Anterior cingulate cortex (tissue), 58 donors: ENCODE measurements at places on chromosomes 6 and 20.

DNA sequence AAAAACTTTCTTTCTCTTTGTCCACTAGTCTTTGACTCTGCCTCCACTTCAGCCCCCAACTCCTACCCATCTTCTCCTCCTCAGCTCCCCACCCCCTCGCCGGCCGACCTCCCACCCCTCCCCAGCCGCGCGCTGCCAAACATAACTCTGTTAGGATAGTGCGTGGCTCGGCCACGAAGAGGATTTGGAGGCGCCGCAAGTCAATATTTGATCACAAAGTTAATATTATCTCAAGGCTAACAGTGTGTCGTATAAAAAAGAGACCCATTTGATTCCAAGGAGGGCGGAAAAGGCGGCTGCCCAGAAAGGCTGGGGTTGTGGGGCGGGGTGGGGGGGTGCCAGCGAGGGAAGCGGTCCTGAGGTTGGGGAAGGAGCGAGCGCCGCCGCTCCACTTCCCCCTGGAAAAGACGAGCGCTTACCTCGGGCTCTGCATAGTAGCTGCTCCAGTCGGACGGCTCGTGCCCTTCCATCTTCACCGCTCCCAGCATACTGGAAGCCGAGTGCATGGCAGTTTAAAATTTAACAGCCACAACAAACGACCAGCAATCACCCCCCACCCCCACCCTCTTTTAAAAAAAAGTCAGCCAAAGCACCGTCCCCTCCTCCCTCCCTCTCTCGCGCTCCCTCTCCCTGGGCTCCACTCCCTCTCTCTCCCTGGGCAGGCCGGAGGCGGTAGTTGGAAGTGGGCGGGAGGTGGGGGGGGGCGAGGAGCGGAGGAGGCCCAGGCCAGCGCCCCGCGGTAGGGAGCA lies 425 bp downstream of the FOXA2 start:
- DNase-seq: no peak

GRCh38 chr6:124999105-124999764 lies 37.0 kb downstream of the RNF217 start:
- no peak for DNase-seq

GRCh38 chr6:45563844-45564243 lies 186.1 kb upstream of the SUPT3H start:
- DNase-seq: no peak

- no peak for DNase-seq
Measured at GRCh38 chr20:63956664-63957003, 418 bp upstream of the UCKL1 start.

DNA sequence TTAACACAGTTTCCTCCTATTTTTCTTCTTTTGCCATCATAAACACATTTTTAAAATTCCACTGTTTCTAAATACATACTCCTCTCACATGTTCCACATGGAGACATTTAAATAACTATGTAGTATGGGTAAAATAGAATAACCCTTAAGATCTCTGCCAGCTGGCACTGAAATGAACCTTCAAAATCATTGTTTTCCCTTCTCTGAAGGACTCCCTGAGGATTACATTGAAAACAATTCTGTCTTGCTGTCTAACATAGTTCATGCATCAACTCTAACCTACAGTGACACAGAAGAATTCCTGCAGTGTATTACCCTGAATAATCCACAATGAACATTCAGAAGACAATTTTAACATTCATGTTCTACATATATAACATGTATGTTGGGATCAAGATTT lies 1361.8 kb upstream of the CITED2 start:
- DNase-seq: no peak
